Activated gamma-delta T cell treated with Interleukin-2 at 50 U/mL for 16 hours (primary cell): ENCODE measurements at places on chromosomes 12 and 14.

- DNase-seq: no peak
Measured at GRCh38 chr12:108907839-108908351, 28.0 kb downstream of the DAO start.

DNA sequence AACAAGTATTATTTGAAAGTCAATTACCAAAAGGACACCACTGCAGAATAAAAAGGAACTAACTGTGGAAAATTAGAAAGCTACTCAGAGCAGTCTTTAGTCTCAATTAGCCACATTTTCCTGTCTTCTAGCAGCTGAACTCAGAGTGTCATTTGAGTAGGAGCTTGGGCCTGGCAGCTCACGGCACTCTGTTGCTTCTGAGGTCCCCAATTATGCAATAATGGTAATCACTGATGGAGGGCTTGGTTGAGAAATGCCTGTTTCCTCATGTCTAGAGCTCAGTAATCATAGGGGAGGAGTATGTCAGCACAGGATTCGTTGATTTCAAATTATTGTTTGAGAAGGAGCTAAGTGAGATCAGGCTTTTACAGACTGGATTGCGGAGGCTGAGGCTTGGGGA lies 108.6 kb downstream of the VRK1 start:
- no peak for DNase-seq

- no peak for DNase-seq
Measured at GRCh38 chr12:127174881-127175280, 1092.1 kb upstream of the TMEM132C start.

GRCh38 chr12:28683366-28683765 lies 465.7 kb upstream of the FAR2 start:
- DNase-seq: no peak

GRCh38 chr12:45122768-45123380 lies 72.0 kb upstream of the DBX2 start:
- DNase-seq: no peak

- no peak for DNase-seq
Measured at GRCh38 chr14:24700511-24700910, 66.5 kb upstream of the GZMB start.

- no peak for DNase-seq
Measured at GRCh38 chr14:31880935-31881334, 196.2 kb upstream of the ARHGAP5 start.

DNA sequence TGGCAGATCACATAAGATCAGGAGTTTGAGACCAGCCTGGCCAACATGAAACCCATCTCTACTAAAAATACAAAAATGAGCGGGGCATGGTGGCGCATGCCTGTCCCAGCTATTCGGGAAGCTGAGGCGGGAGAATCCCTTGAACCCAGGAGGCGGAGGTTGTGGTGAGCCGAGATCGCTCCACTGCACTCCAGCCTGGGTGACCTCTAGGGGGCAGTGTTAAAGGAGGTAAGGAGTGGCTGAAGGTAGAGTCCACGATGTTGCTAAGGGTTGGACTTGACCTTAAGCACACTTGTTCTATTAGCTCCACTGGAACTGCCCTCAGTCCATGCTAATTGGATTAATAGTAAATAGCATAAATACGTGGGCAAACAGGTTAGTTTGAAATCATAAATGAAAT lies 62.4 kb upstream of the PSMC1 start:
- no peak for DNase-seq

DNA sequence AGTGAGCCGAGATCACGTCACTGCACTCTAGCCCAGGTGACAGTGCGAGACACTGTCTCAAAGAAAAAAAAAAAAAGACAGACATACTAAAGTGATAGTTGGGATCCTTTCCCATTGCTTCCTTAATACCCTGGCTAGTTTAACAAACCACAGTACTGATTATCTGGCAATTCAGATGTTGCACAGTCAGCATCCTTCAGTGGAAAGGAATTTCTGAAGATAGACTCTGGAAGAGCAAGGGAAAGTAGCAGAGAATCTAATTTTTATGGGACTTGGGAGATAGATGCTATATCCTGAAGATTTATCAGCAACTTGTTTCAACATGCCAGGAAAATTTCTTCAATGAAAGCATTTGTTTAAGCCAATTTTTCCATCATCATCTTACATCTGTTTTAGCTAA lies 6.5 kb upstream of the PPFIBP1 start:
- no peak for DNase-seq

DNA sequence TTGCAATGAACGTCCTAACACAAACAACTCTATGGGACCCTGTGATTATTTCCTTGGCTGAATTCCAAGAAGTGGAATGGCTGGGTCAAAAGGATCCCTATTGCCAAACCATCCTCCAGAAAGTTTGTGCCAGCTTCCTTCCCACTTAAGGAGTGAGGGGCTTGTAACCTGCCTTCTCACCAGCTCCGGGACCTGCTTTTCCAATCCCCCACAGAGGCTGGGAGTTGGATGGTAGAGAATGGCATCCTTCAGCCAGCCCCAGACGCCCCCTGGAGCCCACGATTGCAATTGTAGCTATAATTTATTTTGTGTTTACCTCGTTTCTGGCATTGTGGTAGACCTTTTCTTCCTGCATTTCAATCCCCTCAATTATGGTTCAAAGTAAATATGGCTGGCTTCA lies 9.7 kb upstream of the ZDHHC22 start:
- DNase-seq: no peak
